ENCODE measurements at places on chromosomes 13 and 19.

DNA sequence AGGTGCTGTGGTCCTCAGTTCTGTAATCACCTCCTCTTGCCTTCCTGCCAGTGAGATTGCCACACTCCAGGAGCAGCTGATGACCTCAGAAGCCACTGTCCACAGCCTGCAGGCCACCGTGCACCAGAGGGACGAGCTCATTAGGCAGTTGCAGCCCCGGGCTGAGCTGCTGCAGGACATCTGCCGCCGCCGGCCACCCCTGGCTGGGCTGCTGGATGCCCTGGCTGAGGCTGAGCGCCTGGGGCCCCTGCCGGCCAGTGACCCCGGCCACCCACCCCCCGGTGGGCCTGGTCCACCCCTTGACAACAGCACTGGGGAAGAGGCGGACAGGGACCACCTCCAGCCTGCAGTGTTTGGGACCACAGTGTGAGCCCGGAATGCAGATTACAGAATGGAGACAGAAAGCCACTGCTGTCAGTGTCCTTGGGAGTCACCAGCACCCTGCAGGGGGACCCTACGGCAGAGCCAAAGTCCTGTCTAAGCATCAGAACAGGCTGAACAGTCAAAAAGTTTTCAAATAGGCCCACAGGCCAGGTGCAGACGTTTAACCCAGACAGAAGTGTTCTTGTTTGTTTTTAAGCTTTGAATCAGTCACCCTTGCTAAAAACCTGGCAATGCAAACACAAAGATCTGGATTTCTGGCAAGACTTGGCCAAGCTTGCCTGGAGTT, 4.2 kb downstream of the VMAC start:
- H3K4me1 ChIP-seq = peaks cover 15% of the 10 kb centered on the region
- H3K36me3 ChIP-seq = no peaks in the 10 kb centered on the region
- H3K27me3 ChIP-seq = no peaks in the 10 kb centered on the region
- DNase-seq = no peak
- no peak overlapping the region for H3K4me3 ChIP-seq
- H3K27ac ChIP-seq = no peak overlapping the region

GRCh38 chr19:4536798-4537197, 1.8 kb upstream of the PLIN5 start:
- no peak overlapping the region for H3K4me3 ChIP-seq
- H3K27ac ChIP-seq = no peak overlapping the region
- no peaks in the 10 kb centered on the region for H3K4me1 ChIP-seq
- H3K27me3 ChIP-seq = peaks cover 29% of the 10 kb centered on the region
- no peak for DNase-seq
- H3K36me3 ChIP-seq = peaks cover 2% of the 10 kb centered on the region

DNA sequence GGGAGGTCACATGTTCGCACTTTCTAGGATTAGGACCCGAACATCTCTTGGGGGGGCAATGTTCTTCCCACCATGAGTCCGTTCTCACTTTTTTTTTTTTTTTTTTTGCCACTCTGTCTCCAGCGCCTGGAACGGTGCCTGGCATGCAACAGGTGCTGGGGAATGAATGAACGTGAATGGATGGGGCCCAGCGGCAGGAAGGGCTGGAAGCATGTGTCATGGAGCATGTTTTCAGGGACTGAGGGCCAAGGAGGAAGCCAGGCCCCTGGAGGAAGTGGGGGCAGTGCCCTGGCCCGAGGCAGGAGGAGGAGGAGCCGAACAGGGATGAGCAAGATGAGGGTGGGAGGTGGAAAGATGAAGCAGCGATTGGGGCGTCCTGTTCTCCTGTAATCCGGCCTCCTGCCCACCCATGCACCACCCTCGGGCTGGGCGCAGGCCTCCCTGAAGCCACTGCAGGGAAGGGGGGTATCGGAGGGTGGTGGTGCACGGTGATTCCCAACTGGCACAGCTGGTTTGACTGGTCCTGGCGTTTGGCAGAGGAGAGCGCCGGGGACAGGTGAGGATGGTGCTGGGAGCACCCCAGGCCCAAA, 8.8 kb upstream of the SULT2B1 start:
- H3K27me3 ChIP-seq = no peaks in the 10 kb centered on the region
- no peaks in the 10 kb centered on the region for H3K36me3 ChIP-seq
- no peak overlapping the region for H3K27ac ChIP-seq
- no peaks in the 10 kb centered on the region for H3K4me1 ChIP-seq
- DNase-seq = no peak

DNA sequence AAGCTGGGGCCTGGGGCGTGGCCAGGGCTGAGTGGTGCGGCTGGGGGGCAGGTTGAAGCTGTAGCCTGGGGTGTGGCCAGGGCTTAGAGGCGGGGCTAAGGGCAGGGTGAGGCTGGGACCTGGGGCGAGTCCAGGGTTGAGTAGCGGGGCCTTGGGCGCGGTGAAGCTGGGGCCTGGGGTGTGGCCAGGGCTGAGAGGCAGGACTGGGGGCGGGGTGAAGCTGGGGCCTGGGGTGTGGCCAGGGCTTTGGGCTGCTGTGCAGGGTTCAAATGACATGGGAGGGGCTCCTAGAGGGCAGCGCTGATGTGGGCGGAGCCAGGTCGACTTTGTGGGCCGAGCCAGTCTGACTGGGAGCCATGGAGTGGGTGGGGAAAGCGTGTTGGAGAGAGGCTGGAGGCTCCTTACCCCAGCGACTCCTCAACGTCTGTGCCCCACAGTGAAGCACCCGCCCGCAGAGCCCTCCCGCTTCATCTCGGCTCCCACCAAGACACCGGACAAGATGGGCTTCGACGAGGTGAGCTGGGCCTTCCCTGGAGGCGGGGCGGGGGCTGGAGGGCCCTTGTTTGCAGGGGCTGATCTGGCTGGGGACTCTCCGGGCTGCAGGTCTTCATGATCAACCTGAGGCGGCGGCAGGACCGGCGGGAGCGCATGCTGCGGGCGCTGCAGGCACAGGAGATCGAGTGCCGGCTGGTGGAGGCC, 21.5 kb downstream of the COLGALT1 start:
- no peak overlapping the region for H3K27ac ChIP-seq
- peaks cover 9% of the 10 kb centered on the region for H3K36me3 ChIP-seq
- DNase-seq = no peak
- H3K4me1 ChIP-seq = peaks cover 15% of the 10 kb centered on the region

- H3K27me3 ChIP-seq = no peaks in the 10 kb centered on the region
- H3K27ac ChIP-seq = no peak overlapping the region
- no peaks in the 10 kb centered on the region for H3K4me1 ChIP-seq
- H3K36me3 ChIP-seq = no peaks in the 10 kb centered on the region
These were observed 1167.6 kb upstream of the ATXN8OS start for GRCh38 chr13:68940049-68940448.

- H3K27me3 ChIP-seq = peaks cover 16% of the 10 kb centered on the region
- no peak overlapping the region for H3K4me3 ChIP-seq
- H3K4me1 ChIP-seq = peaks cover 2% of the 10 kb centered on the region
- H3K27ac ChIP-seq = no peak overlapping the region
These were observed 15.8 kb downstream of the ARHGAP33 start for GRCh38 chr19:35790981-35791813.

GRCh38 chr19:44072543-44073401, 813 bp downstream of the ZNF284 start:
- no peak for DNase-seq
- H3K4me3 ChIP-seq = peak overlapping the region; percentile 88
- peaks cover 2% of the 10 kb centered on the region for H3K36me3 ChIP-seq
- peak overlapping the region; percentile 66 for H3K27ac ChIP-seq

GRCh38 chr19:42052241-42052863, 17.7 kb downstream of the GRIK5 start:
- peaks cover 4% of the 10 kb centered on the region for H3K36me3 ChIP-seq
- H3K4me3 ChIP-seq = no peak overlapping the region
- DNase-seq = no peak
- peaks cover 11% of the 10 kb centered on the region for H3K4me1 ChIP-seq

- no peak overlapping the region for H3K4me3 ChIP-seq
- no peaks in the 10 kb centered on the region for H3K27me3 ChIP-seq
- no peak for DNase-seq
These were observed 53.0 kb upstream of the ATP12A start for GRCh38 chr13:24627090-24627714.

GRCh38 chr19:33468361-33469170, 53.0 kb downstream of the PEPD start:
- no peak overlapping the region for H3K4me3 ChIP-seq
- H3K4me1 ChIP-seq = peaks cover 18% of the 10 kb centered on the region
- no peak overlapping the region for H3K27ac ChIP-seq
- peaks cover 6% of the 10 kb centered on the region for H3K36me3 ChIP-seq
- H3K27me3 ChIP-seq = no peaks in the 10 kb centered on the region
- DNase-seq = no peak

DNA sequence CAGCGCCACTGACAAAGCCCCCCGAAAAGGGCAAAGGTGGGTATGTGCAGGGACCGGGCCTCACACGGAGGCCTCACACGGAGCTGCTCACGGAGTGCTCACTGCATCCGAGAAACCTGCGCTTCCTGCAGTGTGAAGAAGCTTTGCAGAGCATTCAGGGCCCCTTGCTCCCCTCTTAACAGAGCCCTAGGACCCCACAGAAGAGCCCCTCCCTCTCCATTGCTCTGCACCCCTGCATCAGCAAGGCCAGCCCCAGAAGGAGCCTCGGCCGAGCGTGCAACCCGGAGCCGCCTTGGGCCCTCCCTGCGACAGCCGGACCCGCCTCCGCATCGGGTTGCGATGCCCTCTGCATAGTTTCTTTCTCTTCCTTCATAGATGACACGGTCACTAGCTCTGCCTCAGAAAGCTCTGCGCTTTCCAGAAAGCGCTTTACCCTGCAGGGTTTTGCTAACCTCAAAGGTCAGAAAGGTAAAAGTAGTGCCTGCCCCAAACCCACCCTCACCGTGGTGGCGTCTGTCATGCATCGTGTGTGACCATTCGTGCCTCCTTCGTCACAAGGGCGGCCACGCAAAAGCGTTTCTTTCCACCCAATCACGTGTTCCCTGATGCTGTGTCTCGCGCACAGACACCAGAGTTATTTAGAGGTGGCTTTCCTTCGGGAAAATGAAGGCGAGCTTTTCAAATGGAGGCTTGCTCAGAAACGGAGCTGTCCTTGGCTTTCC, 15.7 kb upstream of the F7 start:
- H3K27me3 ChIP-seq = no peaks in the 10 kb centered on the region
- H3K36me3 ChIP-seq = peaks cover 2% of the 10 kb centered on the region
- no peaks in the 10 kb centered on the region for H3K4me1 ChIP-seq

- H3K36me3 ChIP-seq = peaks cover 5% of the 10 kb centered on the region
- H3K27me3 ChIP-seq = peaks cover 83% of the 10 kb centered on the region
- H3K4me1 ChIP-seq = peaks cover 12% of the 10 kb centered on the region
- H3K4me3 ChIP-seq = no peak overlapping the region
- DNase-seq = no peak
- no peak overlapping the region for H3K27ac ChIP-seq
These were observed 927 bp downstream of the COL4A2 start for GRCh38 chr13:110307767-110308655.

DNA sequence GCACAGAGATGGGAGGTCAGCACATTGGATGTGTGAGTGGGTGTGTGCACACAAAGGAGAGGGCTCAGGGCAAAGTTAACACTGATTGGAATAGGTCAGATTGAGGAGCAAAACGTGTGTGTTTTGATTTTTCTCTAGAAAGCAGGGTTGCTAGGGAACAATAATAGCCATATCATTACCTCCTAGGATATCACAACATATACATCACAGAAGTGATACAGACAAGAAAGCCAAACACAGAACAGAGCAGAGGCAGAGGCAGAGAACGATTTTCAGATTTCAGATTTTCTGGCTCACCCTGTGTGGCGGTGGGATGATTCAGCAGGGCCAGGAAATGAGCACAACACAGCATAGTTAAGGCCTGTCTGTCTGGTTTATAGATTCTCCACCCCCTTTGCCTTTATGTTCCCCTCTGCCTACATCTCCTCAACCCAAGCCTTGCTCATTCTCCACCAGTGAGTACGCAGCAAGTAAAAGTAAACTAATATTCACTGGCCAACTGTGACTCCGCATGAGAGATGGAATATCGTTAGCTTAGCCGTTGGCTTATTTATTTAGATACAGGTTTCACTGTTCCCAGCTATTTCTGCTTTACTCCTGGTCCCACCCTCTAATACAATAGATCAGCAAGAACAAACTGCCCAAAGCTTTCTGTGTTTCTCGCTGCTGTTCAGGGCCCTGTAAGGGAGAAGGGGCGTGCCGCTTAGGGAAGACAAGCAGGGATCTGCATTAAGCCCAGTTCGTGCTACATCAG, 182.7 kb upstream of the TSC22D1 start:
- no peak for DNase-seq
- H3K4me1 ChIP-seq = peaks cover 13% of the 10 kb centered on the region
- H3K4me3 ChIP-seq = no peak overlapping the region
- H3K27me3 ChIP-seq = no peaks in the 10 kb centered on the region

DNA sequence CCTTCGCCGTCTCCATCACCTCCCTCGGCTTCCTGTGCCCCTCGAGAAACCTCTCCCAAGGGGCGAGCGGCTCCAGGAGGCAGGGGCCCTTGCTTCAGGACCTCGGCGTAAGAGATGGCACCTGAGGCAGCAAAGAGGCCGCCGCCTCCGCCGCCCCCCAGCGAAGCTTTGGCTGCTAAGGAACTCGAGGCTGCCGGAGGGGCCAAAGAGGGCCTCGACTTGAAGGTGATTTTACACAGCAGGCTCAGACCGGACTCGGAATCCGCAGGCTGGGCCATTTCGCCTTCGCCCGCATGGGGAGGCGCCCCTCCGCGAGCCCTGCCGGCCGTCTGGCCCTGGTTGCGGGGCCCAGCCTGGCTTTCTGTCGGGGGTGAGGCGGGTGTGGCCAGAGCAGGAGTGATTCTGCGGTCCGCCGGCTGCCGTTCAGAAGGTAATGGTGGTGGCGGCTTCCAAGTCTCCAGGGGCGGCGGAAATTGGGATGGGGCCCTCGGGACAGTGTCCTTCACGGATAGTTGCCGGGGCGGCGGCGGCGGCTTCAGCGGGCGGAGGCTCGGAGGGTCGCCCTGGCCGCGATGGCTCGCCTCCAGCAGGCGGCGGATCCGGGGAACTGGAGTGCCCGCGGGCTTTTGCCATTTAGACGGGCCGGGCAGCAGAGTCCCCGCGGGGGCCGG, 1.4 kb downstream of the GGN start:
- H3K36me3 ChIP-seq = peaks cover 8% of the 10 kb centered on the region
- no peak for DNase-seq
- H3K27ac ChIP-seq = no peak overlapping the region
- peaks cover 24% of the 10 kb centered on the region for H3K4me1 ChIP-seq

DNA sequence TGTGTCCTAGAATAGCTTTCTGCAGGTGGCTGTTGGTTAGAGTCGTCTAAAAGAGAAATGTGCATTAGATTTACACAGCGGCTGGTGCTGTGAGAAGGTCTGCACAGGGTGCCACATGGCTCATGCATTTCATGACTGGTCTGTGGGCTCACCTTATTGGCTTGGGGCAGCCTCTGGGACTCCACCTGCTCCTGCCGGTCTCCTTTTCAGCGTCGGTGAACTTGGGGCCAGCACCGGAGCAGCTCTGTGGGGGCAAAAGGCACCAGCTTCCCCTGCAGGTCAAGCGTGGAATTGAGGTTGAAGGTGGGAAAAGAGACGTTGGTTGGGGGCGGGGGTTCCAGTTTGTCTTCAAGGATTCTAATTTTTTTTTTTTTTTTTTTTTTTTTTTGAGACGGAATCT, 3.1 kb upstream of the PNMA8C start:
- no peak overlapping the region for H3K4me3 ChIP-seq
- H3K4me1 ChIP-seq = peaks cover 23% of the 10 kb centered on the region
- no peak overlapping the region for H3K27ac ChIP-seq
- no peak for DNase-seq

DNA sequence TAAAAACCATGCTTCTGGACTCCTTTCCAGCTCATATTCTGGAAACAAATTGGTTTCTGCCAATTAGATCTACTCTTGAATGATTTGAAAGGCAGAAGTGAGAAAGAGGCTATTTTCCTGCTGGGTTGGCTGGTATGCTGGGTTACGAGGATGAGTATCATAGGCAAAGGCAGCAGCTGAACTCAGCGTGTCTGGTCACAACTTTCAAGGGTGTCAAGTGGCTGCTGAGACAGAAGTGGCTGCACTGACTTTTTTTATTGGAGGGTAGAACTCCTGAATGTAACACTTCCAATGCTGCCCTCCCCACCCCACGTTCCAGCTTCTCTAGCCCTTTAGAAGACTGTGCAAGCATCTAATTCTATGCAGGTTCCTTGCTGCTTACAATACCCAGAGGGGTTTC, 8.3 kb upstream of the DZIP1 start:
- no peak for DNase-seq
- H3K4me1 ChIP-seq = no peaks in the 10 kb centered on the region
- no peak overlapping the region for H3K4me3 ChIP-seq
- H3K36me3 ChIP-seq = no peaks in the 10 kb centered on the region
